Activated T-cell treated with anti-CD3 and anti-CD28 coated beads, Interleukin-2, amount 50 U/mL, for 1 hour (primary cell): ENCODE measurements at places on chromosomes 3 and 15.

GRCh38 chr3:193130576-193130975 lies 110.4 kb upstream of the PLAAT1 start:
- DNase-seq, result no peak

GRCh38 chr3:16319723-16320122 lies 54.7 kb downstream of the OXNAD1 start:
- DNase-seq, result peak; percentile 19

- no peak for DNase-seq
These were observed 77.4 kb downstream of the MB21D2 start for GRCh38 chr3:192840143-192840836.

DNA sequence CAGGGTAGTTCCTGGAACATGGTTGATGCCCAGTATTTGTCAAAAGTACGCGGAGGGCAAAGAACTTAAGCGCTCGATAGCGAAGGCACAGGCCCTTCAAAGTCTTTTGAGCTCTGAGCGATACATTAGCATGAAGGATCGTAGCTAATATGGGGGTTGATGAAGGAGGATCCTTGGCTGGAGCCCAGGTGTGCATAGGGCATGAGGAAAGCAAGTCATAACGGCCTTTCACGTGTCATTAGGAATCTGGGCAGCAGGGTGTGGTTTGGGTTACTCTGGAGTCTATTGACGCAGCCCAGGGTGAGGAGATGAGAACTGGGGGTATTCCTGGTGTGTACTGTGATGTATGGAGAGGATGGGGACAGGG lies 31.7 kb downstream of the SPINK8 start:
- DNase-seq, result no peak

DNA sequence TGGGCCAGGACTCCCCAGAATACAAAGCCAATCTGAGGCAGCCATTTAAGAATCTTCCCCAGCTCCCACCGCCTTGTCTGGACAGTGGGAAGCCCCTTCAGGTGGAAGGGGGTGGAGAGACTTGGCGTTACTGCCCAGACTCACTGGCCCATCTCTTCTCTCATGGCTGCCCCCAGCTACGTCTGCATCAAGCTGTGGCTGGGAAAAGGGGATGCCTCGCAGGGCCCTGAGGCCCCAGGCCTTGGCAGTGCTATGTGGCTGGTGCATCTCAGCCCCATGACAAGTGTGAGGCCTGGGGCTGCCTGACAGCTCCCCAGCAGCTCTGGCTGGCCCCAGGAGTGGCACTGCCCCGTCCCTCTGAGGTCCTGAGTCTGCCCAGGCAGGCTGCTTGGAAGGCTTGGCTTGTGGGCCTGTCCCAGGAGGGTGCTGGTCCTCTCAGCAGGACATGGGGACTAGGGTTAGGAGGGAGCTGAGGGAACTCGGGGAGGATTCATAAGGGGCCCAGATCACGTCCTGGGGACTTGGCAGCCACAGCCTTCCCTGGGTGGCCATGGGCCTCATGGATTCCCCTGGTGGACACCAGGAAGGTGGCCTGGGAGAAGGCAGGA lies 20.2 kb upstream of the SLC41A3 start:
- no peak for DNase-seq

DNA sequence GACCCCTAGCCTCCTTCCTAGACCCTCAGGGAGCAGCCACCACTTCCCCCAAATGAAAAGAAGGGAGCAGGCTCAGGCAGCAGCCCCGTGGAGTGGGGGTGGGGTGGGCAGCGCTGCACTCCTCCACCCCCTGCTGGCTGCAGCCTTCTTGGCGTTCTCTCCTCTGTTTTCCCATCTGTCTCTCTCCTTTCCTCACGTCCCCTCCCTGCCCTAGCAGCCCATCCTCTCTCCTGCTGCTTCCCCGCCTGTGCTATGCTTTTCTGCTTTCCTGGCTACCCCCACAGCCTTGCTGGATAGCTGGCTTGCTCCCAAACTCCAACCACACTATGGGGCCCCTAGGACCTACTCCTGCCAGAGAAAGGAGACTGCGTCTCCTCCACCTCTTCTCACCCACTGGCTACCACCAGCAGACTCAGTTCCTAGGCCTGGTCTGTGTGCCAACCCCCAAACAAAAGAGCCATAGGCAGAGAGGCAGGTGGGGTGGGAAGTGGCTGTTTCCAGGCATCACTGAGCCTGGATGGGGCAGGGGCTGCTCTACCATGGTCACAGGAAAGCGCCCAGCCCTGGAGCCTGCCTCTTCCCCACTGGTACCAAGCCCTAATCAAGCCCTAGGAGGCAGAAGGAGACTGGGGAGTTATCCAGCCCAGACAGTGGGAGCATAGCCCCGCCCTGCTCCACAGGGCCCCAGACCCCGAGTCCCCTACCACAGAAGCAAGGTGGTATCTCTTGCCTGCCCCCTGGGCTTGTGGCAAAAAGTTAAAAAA lies 3.4 kb upstream of the DISP2 start:
- DNase-seq, result no peak

- no peak for DNase-seq
These were observed 112.7 kb upstream of the SLC4A7 start for GRCh38 chr3:27596921-27597320.

DNA sequence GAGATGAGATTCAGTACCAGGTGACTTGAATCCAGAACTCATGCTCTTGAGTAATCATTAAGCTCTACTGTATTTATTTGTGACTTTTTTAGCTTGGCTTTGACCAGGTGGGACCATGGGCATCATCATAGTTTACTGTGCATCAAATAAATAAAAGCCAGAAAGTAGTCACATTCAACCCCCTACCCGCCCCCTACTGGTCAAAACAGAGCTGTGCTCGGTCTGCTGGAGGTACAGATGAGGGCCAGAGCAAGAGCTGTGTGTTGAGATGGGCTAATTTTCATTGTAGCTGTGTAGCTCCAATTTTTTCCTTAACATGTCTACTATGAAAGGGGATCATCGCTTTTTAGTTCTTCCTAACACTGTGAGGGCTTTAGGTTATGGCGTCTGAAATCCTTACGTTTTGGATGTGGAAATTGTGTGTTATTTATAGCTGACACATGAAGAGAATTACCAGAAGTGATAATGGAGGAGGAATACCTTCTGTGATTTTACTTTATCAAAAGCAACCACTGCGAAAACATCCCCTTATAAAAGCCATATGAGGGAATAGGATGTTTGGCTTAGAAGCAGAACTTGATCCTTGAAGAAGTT lies 375.1 kb downstream of the PTPRG start:
- no peak for DNase-seq

DNA sequence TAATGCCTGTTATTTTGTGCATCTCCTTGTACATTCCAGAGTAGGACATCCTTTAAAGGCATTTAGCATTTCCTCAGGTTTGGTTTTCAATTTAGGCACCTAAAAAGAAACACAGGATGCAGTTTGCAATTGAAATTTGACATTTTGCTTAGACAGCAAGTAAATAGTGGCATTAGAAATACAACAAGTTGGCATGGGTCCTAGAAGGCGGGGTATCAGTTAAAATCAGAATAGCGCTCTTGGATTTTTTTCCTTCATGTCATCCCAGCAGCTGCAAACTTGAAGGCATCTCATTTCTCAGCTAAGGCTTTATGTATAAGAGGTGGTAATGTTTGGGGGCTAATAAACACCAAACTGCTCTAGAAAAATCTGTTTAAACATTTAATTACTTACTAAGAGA lies 47.5 kb upstream of the SKOR1 start:
- DNase-seq, result no peak

GRCh38 chr3:147921051-147921450 lies 511.9 kb downstream of the ZIC1 start:
- no peak for DNase-seq

- DNase-seq, result no peak
These were observed 5.2 kb downstream of the TPM1 start for GRCh38 chr15:63047792-63048114.

DNA sequence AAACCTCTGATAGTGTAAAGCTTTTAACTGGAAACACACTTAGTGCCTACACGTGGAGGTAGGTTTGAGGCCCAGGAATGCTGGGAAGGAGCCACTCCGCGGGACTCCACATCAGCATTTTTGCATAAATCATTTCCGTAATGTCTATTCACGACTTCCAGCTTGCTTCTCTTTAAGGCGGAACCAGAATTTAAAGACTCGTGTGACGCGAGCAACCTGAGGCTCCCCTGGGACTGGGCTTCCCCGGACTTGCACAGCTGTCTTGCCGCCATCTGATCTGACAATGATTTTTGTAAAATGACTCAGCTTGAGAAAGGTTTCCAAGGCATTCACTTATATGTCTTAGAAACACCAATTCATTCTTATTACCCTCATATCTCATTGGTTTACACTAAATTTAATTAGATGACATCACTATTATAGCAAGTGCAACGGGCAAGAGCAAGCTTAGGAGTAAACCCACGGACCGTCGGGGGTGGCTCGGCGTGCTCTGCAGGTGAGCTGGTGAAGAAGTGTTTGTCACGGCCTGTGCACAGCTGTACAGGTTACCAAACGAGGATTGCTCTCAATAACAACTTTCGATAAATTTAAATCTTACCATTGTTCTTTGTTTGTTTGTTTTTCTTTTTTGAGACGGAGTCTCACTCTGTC lies 95.2 kb downstream of the CHSY1 start:
- DNase-seq, result no peak

GRCh38 chr3:190166948-190167347 lies 46.3 kb upstream of the P3H2 start:
- no peak for DNase-seq

DNA sequence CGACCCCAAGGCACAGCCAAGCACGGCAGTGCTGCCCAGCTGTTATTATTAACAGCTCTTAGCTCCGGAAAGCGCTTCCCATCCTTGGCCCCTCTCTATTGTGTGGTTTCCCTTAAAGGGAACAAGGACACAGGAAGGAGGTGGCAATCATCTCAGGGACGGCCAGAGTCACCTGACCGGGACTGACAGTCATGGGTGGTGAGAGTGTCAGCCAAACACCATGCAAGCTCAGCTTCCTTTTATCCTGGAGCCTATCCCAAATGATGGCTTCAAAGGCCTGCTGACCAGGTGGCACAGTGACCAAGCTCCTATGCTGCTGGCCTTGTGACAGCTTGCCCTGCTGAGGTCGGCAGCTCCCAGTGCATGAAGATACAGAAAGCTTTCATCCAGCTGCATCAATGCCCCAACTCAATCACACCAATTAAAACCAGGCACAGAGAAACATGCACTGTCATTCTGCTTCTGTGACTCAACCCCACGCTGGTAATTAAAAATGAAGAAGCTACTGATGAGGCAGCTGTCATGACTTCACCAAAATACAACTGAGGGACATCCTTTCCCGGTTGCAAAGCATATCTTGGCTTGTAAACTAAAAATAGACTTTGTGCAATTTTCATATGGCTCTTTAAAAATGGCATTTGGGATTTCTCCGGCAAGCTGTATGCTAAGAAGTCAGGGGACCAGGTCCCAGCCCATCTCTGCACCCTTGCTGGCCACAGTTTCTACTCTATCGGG lies 34.0 kb downstream of the PCSK6 start:
- DNase-seq, result no peak

GRCh38 chr3:150727653-150728502 lies 24.2 kb upstream of the ERICH6 start:
- no peak for DNase-seq

DNA sequence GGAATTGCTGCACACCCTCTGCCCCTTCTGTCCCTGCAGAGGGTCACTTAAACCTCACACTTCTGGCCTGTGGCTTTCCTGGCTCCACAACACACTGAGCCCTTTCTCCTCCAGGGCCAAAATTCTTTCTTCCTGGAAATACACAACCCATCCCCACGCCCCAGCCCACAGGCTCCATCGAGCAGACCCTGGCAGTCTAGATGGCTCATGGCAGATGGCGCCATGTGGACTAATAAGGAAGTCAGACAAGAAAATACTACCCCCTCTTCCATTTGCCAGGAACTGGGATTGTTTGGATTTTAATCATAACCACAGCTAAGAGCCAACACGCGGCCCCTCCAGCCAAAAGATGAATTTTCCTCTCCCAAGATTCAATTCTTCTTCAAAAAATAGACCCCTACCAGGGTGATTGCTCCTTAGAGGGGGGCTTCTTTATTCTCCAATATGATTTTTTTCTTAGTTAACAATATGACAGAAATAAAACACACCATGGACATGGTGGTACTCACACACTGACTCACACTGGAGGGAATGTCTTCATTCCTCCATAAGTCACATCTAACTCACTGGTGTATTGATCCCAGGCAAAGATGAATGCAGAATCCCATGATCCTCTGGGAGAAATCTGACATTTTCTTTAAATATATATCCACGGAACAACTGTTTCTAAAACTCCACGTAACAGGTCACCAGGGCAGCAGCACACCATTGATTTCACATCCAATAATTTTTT lies 111.5 kb downstream of the NTRK3 start:
- no peak for DNase-seq
